AG09319 (cell line): ENCODE measurements at places on chromosomes 16 and 17.

DNA sequence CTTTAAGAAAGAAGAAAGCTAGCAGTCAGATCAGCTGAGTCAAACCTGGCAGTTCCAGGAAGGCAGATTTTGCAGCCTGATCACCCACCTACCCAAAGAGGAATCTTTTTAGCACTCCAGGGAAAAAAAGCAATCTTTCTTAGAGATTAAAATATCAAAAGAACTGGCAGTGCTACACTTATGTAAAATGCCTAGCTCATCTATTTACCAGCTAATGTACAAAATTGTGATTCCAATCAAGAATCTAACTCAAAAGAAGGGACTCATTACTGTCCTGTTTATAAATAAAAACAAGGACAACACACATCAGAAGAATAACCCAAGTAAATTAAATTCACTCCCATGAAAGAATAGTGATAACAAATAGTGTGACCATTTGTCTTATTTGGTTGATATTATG is 222.4 kb upstream of the ERCC4 start:
- no peak for DNase-seq

DNA sequence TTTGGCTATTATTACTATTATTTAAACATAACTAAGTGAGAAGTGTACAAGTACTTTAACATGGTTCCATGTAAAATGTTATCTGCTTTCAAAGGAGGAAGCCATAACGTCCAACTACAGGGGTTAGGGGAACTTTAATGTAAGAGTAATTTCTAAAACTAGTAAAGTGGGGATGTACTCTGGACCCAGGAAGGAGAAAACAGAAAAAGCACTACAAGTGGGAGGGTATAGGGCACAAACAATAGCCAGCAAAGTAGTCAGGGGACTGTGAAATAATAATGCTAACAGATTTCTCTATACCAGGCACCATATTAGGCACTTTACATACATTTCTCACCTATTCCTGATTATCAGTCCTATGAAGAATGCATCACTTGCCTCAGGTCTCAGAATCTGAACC is 19.6 kb downstream of the USP31 start:
- DNase-seq = no peak

- DNase-seq = no peak
Measured at GRCh38 chr17:29155966-29156338, 24.2 kb downstream of the MYO18A start.

DNA sequence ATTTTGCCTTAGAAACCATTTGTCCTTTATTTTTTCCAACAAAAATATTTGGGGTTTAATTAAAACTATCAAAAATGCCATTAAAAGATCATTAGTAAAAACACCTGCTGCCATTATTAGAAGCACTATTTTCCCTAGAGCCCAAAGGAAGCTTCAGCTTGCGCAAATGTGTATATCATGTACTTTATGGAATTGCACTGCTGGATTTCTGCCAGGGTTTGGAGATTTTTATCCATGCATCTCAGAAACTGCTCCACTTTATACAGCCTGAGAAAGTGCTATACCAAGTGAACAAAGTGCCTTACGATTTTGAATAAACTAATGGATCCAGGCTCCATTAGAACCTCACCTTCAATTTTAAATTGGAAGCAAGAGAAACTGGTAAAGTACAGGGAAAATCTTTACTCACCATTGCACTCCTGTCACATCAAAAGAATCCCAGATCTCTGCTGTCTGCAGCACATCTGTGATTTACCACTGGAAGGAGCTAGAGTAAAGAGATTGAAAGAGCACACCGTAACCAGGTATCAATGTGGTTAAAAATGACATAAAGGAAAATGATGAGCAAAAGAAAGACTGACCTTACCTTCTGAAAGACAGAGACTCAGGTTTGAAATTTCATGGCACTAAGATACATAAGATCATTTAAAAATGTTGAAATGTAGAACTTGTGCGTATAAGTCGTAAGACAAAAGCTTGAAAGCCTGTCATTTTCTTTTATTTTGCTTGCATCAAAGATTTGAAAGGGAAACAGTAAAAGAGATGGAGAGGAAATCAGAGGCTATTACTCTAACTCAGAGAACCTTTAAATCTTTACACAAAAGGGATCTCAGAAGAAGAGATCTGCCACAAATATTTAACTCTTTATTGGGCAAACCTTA is 678.1 kb upstream of the GOT2 start:
- no peak for DNase-seq

DNA sequence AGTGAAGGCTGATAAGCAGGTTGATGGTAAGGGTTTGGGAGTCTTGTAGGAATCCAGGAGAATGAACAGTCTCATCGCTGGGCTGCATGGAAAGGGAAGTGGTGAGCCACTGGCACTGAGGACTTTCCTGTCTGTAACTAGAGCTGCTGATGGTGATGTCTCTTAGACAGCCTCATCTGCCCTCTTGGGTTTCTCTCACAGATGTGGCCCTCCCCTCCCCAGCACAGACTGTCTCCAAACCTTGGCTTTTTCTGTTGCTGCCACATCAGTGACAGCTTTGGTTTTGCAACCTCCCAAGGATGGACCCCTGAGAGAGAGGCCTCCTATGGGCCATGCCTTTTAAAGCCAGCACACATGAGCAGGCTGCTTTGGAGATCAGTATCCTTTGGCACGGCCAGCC is 16.9 kb downstream of the PLCG2 start:
- no peak for DNase-seq

DNA sequence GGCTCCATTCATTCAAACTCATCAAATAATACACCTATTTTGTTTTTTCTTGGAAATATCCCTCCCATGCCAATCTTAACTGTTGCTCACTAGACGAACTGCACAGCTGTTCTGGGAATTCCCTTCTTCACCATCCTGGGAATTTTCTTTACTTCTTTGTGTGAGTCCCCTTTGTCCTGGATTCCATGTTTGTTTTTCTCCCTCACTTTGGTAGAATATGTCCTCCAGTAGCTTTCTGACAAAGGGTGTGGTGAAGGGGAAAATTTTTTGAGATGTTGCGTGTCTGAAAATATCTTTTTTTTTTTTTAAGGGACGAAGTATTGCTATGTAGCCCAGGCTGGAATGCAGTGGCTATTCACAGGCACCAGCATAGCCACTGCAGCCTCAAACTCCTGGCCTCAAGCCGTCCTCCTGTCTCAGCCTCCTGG is 17.2 kb upstream of the UTP6 start:
- no peak for DNase-seq

DNA sequence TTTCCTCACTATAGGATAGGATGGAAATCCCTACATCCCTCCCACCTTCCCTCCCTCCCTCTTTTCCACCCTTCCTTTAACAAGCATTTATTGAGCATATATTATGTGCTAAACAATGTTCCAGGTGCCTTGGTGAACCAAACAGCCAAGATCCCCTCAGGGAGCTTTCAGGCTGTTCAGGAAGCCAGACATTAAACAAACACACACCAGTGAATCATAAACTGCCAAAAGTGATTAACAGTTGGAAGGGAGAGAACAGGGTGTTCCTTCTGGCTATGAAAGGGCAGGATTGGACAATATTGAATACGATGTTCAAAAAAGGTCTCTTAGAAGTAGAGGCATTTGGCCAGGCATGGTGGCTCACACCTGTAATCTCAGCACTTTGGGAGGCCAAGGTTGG is 22.8 kb upstream of the CNEP1R1 start:
- DNase-seq = no peak

DNA sequence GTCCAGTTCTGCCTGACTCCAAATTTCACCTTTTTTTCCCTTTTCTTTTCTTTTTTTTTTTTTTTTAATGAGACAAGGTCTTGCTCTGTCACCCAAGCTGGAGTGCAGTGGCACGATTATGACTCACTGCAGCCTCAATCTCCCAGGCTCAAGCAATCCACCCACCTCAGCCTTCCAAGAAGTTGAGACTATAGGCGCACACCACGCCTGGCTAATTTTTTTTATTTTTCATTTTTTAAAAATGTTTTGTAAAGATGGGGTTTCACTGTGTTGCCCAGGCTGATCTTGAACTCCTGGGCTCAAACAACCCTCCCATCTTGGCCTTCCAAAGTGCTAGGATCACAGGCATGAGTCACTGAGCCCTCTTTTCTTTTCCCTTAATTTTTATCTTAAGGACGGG is 33.4 kb upstream of the RBBP6 start:
- no peak for DNase-seq

DNA sequence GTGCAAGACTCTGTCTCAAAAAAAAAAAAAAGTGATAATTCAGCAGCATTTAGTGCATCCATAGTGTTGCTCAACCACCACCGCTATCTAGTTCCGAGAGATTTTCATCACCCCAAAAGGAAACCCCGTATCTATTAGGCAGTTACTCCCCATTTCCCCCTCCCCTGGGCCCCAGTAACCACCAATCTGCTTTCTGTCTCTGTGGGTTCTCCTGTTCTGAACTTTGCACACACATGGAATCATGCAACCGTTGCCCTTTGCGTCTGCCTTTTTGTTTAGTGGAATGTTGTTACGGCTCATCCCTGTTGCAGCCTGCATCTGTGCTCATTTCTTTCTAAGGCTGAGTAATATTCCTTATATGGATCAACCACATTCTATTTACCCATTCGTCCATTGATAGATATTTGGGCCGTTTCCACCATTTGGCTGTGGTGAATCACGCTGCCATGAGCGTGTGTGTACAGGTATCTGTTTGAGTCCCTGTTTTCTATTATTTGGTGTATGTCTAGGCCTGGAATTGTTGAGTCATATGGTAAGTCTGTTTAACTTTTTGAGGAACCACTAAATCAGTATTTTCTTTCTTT is 8.7 kb upstream of the SYNGR2 start:
- DNase-seq = no peak

GRCh38 chr17:51434434-51435170 is 174.3 kb downstream of the UTP18 start:
- DNase-seq = no peak

- DNase-seq = no peak
Measured at GRCh38 chr16:70490261-70490660, 33.1 kb downstream of the COG4 start.

GRCh38 chr16:50154420-50154950 is 1.4 kb downstream of the TENT4B start:
- no peak for DNase-seq

DNA sequence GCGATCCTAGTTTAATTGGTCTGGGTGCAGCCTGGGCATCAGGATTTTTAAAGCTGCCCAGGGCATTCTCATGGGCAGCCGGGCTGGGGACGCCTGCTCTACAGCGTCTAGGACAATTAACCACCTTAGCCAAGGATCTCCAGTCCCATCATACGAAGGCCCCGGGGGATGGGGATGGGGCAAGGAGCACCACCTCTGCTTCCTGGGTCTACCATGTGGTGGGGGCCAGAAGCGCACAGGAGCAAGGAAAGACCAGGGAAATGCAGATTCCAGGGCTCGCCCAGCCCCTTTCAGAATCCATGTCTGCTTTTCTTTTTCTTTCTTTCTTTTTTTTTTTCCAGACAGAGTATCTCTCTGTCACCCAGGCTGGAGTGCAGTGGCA is 29.3 kb downstream of the TBC1D16 start:
- no peak for DNase-seq
